Left ventricle myocardium inferior (tissue), 1 donor: ENCODE measurements at places on chromosomes 2 and 18.

DNA sequence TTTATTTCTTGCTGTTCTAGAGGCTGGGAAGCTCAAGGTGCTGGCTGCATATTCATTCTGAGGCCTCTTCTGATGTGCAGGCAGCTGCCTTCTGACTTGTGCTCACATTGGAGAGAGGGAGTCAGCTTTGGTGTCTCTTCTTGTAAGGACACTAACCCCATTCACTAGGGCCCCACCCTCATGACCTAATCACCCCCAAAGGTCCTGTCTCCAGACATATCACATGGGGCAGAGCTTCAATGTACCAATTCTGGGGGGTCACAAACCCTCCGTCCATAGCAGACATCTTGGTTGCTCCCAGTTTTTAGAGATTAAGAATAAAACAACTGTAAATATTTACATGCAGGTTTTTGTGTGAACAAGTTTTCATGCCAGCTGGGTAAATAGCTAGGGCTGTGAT, 109.1 kb downstream of the RTP5 start:
- no peak for DNase-seq

DNA sequence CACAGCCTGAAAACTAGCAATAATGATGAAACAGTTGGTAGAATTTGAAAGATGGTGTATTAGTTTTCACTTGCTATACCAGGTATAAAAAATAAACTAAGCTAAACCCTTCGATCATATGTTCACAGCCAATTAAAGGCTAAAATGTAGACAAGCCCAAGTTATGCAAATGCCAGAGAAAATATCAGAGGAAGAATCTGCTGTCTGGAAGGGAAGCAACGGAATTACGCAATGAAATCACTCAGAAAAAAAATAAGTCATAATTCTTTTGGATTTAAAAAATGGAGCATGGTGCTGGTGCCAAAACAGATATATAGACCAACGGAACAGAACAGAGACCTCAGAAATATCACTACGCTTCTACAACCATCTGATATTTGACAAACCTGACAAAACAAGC, 108.3 kb downstream of the ARL4C start:
- no peak for DNase-seq

DNA sequence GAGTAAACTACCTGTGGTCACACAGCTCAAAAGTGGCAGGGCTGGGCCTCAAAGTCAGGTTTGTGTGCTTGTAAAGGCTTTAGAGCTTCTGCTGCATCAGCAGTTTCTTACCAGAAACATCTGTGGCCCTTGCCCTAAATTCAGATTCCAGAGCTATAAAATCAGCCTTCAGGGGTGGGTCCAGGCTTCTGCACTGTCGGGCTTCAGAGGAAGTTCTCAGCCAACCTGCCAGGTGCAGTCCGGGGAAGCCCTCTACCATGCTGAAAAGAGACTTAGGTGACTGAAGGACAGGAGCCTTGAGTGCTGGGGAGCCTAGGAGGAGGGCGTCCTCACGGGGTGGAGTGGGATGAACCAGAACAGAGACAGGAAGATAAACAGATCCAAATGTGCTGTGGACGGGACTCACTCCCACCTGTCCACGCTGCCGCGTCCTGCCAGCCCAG, 69.9 kb upstream of the HS6ST1 start:
- DNase-seq: peak; percentile 5

DNA sequence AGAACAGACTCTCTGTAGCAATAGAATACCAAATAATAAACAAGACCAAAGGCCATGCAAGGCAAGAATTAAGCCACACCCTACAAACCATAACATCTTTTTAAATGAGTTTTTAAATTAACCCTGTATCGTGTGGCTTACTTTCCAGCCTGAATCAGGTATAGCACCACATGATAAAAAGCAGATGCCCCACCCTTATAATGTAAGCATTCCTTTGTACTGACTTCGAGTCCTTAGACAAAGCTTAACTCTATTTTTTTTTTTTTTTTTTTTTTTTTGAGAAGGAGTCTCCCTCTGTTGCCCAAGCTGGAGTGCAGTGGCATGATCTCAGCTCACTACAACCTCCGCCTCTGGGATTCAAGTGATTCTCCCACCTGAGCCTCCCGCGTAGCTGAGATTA, 1.7 kb upstream of the C2orf42 start:
- DNase-seq: no peak

DNA sequence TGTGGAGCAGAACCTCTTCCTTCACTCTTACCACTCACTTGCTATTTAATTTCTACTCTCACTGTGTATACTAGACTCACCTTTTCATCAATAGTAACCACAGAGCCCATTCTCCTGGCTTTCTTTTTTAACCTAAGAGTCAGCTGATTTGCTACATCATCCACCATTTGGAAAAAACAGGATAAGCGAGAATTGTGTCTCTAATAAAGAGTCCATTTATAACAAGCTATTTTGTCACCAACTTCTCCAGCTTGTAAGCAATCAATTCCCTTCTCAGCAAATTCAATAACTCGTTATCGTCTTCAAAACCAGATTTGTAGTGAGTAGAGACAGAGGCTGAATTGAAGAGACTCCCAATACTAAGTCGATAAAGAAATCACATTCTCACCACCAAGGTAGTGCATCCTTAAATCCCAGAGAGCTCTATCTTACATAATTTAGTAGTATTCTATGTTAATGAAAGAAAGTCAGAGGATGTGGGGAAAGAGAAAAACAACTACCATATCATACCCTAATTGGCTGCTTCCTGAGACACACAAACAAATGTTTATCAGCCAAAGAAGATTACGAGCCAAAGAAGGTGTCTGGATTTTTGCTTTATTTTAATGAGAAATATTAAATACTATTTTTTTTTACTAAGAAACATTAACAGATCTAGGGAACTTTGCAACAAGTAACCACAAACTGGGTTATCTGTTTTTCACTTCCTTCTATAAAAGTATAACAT, 52.5 kb upstream of the SPTBN1 start:
- DNase-seq: no peak

GRCh38 chr2:96089356-96090195, 26.8 kb downstream of the ADRA2B start:
- peak; percentile 66 for DNase-seq

DNA sequence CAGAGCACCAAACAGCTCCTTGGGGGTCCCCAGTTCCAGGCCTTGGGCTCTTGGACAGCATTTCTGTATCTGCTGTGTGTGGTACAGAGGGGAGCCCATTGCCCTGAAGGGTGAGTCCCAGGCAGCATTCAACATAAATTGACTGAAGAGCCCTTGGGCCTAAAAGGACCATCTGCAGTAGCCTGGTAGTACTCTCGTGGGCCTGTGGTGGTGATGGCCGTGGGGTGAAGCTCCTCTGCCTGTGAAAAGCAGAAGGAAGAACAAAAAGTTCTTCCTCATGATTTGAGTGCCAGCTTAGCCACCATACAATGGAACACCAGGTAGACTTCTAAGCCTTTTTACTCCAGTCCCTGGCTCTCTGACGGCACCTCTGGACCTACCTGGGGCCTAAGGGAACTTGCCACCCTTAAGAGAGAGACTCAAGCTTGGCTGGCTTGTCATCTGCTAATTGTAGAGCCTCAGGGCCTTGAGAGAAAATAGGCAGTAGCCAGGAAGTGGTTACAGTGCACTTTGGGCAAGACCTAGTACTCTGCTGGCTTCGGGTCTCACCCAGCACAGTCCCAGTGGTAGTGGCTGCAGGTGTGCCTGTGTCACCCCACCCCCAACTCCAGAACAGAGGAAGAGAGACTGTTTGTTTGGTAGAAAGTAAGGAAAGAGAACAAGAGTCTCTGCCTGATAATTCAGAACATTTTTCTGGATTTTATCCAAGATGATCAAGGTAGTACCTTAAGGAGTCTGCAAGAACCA, 84.6 kb upstream of the CERS6 start:
- DNase-seq: no peak

DNA sequence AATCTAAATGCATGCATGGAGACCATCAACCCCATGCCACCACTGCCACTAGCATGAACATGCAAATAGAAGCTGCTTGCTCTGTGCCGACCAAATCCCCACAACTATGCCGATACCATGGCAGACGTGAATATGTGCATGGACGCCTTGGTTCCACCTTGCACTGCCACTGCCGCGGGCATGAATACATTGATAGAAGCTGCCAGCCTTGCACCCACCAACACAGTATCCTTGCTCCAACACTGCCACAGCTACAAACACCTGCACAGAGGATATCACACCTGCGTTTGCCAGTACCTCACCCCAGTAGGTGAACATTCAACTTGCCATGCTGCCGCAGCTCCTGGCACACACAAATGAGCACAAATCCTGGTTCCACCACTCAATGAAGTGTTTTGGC, 527.4 kb upstream of the REG3G start:
- no peak for DNase-seq

- no peak for DNase-seq
Measured at GRCh38 chr2:50004667-50005066, 850.4 kb upstream of the FSHR start.

DNA sequence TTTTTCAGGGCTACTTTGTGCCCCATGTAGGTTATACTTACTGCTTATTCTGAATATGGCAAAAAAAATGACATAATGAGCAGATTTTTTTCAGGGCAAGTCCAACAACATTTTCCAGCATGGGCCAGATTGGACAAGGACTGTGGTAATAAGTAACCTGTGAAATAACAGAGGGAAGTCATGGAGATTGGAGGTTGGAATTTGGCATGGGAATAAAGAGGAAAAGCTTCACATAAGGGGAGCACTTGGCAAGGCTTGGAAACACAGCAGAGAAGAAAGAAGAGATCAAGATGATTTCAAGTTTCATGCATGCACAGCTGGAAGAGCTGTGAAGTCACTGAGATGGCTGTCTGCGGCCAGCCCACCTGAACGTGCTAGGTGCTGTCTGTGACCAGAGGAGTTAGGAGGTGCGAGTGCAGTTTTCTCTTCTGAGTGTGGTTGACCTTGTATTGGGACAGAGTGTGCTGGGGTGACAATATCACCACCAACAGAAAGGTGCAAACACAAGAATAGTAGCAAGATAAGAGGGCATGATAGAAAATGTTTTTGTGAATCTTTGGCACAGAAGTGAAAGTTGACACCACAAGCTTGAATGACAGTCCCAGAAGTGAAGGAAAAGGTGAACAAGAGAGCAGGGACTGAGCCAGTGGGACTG, 71.1 kb upstream of the DSC1 start:
- no peak for DNase-seq

- DNase-seq: no peak
Measured at GRCh38 chr18:58630071-58630470, 1.2 kb upstream of the ALPK2 start.

- no peak for DNase-seq
Measured at GRCh38 chr18:13284330-13285027, 65.9 kb downstream of the LDLRAD4 start.

DNA sequence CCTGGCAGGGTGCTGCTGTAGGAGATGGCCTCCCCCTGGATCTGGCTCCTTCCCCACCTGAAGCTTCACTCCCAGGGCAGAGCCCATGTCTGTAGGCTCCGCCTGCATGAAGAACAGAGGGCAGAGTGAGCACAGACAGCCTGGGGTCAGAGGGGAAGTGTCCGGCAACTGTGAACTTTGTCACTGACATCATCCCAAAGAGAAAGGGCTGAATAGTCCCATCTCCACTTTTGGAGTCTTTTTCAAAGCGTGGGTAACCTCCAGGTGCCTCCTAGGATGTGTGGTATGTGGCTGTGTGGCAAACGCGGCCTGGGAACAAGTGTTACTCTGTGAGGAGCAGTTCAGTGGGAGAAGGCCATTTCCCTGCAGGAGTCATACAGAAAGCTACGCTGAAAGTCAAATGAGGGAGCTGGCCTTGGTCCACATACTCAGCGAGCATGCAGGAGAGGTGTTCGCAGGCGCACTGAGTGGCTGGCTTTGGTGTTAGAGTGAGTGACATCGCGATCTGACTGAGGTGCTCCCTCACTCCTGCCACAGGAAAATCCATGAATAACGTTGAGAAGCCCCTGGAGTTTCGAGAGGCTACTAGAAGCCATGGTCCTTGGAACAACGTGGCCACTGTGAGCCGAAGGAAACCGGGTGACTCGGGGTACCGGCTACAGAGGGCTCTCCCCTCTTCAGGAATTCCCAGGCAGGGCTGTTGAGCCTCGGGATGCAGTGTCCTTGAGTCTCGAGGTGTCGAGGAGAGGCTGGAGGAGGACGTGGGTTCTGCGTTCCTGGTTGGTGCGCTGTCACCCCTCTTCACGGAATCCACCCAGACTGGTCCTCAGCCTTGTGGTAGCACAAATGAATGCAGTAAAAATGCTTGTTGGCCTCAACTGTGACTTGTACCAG, 54.7 kb downstream of the CABLES1 start:
- no peak for DNase-seq
